G401 (cell line): ENCODE measurements at places on chromosomes 5 and 9.

GRCh38 chr5:159324986-159325385 lies 5.3 kb downstream of the IL12B start:
- DNase-seq = no peak

DNA sequence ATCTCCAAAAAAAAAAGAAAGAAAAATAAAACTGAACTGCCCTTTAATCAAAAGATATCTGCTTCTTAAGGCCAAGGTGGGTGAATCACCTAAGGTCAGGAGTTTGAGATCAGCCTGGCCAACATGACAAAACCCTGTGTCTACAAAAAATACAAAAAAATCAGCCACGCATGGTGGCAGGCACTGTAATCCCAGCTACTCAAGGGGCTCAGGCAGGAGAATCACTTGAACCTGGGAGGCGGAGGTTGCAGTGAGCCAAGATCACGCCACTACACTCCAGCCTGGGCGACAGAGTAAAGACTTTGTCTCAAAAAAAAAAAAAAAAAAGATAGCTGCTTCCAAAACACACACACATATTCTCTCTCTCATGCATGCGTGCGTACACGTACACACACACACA lies 17.8 kb downstream of the SCAI start:
- DNase-seq = no peak

DNA sequence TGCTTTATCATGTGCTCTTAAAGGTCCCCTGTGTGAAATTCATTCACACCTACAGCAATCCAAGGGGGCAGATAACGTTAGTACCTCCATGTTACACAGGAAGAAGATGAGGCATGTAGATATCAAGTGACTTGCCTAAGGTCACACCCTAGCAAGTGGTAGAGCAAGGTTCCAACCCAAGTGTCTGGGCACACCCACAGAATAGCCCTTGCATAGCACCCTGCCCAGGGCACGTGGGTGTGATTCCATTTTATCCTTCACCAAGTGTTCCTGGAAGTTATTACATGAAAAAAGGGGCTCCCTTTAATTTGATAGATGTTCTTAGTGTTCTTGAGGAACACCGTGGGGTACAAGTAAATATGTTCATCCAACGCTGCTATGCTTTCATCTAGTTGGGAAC lies 4.9 kb downstream of the TMEM171 start:
- no peak for DNase-seq

- DNase-seq = no peak
Observed at GRCh38 chr9:122742003-122742402, at the start of gene OR1L6. OR1L6 (plus strand) TSS chr9:122742303; CDS start chr9:122749848, 7,545 bp downstream.

DNA sequence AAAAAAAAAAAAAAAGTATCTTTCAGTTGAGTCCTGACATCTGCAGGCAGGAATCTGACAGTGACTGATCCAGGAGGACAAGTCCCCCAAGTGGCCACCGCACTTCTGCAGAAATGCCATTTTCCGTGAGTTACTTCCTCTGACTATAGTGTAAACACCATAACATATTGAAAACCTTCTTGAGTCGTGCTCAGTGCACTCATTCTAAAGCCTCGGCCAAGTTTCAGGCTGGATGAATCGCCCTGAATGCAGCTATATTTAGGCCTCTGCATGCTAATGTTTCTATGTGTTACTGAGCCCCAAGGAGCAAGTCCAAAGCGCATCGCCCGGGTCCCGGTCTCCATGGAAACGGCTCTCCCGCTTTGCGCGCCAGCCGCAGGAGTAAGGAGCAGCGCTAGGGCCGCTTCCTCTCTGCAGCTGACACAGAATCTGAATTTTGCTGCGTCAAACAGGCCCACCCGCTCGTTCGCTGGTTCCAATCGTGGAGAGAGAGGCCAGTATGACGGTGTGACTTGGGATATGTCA lies 335.4 kb downstream of the MSX2 start:
- DNase-seq = peak; percentile 44

GRCh38 chr9:91197232-91198181 lies 164.2 kb downstream of the AUH start:
- no peak for DNase-seq

- no peak for DNase-seq
Observed at GRCh38 chr9:7146582-7146981, 388.8 kb downstream of the KDM4C start.

GRCh38 chr9:130930132-130930803 lies 8.8 kb downstream of the FIBCD1 start:
- no peak for DNase-seq

DNA sequence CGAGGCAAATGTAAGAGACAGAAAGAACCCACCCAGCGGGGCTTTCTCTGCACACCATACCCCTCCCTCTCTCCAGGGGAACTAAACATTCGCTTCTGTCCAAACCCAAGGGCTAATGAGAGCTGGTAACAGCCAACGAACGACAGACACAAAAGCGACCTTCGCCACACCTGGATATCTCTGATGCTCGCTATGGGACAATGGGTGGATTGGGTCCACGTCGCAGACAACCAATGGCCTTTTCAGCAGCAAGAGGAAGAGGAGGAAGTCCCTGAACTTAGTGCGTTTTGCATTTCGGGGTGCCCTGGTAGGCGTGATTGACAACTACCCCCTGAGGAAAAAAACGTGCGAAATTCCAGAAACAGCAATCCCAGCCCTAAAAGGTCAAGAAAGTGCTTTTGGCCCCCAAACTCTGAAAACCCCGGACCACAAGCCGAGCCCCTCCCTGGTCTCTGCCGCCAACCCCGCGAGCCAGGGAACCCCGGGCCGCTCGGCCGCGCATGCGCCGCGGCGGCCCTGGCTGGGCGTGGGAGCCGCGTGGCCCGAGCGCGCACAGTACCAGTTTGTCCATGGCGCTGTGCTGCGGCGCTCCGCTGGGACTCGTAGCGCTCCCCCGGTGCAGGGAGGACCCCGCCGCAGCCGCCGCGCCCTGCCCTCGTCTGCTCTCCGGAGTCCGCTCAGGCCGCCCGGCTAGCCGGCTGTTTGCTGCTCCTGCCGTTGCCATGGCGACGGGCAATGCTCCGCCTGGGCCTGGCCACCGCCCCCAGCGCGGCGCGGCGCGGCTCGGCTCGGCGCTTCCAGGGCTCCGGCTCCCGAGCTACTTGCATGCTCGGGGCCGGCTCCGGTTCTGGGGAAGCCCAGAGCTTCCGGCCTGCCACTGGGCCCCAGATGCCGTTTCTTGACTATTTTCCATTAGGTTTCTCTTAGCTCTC lies 66.9 kb upstream of the DNAH5 start:
- DNase-seq = peak; percentile 84

- DNase-seq = peak; percentile 90
Observed at GRCh38 chr9:129626079-129626624, at the start of gene NTMT1. NTMT1 (plus strand) TSS chr9:129626163; CDS start chr9:129632704, 6,541 bp downstream.

GRCh38 chr5:143170977-143171376 lies 232.5 kb downstream of the NR3C1 start:
- DNase-seq = no peak

DNA sequence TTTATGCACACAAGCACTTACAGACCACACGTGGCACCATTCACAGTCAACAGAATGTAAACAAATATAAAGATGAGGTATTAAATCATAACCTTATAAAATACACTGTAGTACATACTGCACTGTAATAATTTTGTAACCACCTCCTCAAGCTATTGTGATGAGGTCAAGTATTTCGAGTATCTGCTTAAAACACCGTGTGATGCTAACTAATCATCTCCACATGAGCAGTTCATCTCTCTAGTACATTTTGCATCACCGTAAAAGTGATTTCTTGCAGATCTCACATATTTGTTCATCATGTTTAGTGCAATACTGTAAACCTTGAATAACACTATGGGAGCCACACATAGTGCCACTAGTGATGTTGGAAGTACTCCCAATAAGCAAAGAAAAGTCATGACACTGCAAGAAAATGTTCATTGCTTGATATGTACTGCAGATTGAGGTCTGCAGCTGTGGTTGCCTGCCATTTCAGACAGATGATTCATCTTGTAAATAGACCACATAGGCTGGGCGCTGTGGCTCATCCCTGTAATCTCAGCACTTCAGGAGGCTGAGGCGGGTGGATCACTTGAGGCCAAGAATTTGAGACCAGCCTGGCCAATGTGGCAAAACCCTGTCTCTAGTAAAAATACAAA lies 44.3 kb downstream of the FOXB2 start:
- DNase-seq = no peak

DNA sequence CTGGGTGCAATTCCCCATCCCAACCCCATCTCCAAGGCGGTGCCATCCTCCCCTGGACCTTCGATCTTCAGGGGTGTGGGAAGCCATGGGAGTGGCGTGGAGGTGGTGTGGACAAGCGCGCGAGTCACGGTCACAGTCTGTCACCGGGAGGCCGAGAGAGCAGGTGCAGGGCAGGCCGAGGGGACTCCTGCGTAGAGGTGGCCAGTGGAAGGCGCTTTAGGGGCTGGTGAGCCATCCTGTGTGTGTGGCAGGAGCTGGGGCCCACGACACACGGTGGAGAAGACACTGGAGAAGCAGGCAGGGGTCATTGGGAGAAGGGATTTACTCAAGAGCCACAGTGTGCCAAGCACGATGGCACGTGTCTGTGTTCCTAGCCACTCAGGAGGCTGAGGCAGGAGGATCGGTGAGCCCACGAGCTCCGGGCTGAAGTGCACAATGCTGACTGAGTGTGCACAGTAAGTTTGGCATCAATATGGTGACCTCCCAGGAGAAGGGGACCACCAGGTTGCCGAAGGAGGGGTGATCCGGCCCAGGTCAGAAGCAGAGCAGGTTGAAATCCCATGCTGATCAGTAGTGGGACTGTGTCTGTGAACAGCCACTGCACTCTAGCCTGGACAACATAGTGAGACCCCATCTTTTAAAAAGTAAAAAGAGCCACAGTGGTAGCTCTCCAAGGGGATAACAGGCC lies 145.1 kb upstream of the PHYKPL start:
- no peak for DNase-seq

DNA sequence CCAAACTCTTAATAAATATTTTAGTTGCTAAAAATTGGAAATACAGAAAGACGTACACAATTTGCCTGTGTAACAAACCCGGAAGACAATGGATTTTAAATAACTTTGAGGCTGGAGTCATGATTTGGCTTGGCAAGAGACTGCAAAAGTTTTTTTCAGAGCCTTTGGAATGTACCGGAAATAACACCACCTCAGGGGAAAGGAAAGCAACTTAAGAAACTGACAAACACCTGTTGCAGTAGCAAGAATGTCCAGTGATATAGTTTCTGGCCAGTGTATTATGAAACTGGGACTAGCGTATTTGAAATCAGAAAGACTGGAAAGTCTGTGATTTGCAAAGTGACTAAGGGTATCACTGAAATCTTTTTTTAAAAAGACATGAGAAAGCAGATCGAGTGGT lies 842 bp downstream of the MUSK start:
- DNase-seq = no peak

DNA sequence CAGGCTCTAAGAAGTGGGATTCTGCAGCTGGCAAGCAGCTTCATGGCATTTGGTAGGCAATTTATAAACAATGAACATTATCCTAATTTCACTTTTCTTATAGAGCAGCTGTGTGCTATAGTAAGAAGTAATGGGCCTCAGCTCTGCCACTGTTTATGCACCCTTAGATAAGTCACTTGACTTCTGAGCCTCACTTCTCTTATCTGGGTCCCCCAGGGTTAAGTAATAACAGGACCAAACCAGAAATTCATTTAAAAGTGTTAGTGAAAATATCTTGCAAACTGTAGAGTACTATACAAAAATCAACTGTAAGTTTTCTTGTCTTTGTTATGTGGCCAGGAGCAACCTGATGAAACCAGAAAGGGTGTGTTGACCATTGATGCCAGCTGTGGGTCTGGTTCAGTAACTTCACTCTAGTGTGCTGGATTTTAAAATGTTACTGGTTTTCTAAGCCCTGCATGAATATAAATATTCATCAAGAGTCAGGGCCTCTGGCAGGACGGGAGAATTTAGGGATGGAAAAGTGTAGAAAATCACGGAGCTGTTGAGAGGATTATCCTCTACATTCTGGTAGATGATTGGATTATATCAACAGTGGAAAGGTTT lies 24.2 kb downstream of the TNFAIP8 start:
- DNase-seq = no peak

GRCh38 chr5:111453295-111453694 lies 59.0 kb downstream of the STARD4 start:
- DNase-seq = no peak

DNA sequence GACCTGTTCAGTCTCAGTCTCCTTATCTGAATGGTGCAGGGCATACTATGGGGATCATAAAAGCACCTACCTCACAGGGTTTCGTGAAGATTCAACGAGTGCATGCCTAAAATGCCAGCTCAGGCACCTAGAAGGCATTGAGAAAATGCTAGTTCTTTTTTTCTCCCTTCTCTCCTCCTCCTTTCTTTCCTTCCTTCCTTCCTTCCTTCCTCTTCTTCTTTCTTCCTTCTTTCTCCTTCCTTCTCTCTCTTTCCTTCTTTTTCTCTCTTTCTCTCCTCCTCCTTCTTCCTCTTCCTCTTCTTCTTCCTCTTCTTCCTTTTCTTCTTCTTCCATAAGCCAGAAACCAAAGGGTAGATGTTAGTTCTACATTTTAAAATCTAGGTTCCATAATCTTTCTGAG lies 12.3 kb upstream of the RAB14 start:
- no peak for DNase-seq

DNA sequence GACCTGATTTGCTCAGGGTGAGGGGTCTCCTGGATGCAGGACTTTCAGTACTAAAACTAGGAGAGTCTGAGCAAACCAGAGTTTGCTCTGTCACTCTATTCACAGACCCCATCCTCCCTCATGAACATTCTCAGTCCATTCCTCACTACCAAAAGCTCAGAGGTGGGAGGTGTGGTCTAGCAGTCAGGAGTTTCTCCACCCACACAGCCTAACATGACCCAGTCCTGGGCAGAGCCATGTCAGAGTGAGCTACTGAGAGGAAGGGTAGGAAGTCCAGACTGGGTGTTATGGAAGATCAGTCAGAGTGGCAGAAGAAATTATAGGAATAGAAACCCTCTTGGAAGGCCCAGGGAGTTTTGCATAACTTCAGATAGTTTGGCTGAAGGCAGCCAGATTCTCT lies 113.3 kb upstream of the GRAMD2B start:
- DNase-seq = no peak

GRCh38 chr9:15849871-15850270 lies 297.0 kb downstream of the CCDC171 start:
- no peak for DNase-seq

GRCh38 chr5:139951296-139951924 lies 91.7 kb downstream of the NRG2 start:
- peak; percentile 53 for DNase-seq

DNA sequence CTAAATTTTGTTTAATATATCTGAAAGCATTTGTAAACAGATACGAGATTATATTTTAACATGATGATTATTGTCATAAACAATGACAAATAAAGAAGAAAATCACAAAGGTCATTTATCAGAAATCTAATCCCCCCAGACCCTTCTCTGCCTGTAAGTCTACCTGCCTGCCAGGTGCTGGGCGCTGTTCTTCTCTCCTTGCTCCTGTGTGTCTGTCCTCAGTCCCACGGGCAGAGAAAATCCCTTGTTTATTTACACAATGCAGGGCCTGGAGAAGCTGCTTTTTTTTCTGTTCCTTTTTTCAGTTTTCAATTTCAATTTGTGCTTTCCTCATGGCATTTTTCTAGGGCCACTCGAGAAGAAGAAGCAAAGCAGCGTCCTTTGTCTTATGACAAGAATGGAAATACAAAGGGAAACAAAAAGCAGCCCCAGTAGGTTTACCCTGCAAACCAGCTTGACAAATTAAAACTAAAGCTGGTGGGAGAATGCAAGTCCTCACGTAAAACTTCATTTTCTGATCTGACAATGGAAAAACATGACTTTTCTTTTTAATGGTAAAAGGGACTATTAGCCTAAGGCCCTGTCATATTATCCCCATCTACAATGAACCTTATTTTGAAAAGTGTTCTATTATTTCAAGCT lies 282.4 kb upstream of the KLF9 start:
- no peak for DNase-seq

GRCh38 chr5:158552241-158552640 lies 547.5 kb downstream of the EBF1 start:
- DNase-seq = no peak
